ENCODE measurements at places on chromosomes 13 and 19.

DNA sequence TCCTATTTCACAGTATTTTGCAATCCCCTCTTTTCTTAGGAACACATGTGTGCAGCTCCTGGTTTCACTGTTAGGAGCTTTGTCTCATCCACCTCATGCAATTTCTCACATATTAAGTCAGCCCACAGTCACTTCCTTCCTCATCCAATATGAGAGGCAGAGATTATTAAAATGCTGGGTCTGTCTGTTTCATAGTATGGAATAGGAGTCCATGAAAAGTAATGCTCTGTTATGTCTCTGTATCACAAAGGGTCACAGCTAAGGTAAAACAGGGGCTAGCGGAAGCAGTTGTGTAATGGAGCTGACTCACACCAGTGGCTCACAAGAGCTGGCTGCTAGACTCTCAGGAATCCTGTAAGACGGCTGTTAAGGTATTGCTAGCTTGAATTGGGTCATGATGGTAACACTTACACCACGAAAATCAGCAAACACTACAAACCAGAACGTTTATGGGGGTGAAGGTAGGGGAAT is 216.5 kb downstream of the EFNB2 start:
- no peak for DNase-seq

DNA sequence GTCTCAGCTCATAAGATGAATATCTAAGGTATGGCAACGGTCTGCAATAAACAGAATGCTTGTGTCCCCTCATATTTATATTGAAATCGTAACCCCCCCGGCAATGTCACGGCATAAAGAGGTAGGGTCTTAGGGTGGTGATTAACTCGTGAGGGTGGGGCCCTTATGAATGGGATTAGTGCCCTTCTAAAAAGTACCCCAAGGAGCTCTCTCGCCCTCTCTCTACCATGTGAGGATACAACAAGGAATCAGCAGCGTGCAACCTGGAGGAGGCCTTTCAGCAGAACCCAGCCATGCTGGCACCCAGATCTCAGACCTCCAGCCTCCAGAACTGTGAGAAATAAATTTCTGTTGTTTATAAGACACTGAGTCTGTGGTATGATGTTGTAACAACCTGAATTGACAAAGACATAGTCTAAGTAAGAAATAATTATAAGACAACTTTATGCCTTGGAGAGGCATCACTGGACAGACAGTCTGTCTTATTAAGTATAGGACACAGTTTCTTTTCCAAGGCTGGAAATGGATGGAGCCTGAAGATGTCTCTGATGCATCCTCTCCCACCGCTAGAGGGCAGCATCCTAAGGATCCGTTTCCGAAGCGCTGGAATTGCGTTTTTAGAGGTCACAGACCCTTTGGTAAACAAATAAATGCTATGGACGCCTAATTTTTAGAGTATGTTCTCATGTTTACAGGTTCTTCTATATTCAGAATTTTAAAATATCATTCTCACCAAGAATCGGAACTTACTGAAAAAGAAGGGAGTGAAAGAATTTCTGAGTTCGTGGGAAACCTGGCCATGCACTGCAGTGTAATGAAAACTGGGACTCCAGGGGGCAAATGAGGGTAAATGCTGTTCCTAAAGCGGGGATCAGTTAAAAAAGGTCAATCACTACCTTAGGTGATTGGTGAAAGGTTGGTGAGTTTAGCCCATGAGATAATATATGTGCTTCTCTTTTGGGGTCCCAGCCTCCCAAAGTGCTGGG is 13.3 kb upstream of the LEUTX start:
- DNase-seq = no peak

DNA sequence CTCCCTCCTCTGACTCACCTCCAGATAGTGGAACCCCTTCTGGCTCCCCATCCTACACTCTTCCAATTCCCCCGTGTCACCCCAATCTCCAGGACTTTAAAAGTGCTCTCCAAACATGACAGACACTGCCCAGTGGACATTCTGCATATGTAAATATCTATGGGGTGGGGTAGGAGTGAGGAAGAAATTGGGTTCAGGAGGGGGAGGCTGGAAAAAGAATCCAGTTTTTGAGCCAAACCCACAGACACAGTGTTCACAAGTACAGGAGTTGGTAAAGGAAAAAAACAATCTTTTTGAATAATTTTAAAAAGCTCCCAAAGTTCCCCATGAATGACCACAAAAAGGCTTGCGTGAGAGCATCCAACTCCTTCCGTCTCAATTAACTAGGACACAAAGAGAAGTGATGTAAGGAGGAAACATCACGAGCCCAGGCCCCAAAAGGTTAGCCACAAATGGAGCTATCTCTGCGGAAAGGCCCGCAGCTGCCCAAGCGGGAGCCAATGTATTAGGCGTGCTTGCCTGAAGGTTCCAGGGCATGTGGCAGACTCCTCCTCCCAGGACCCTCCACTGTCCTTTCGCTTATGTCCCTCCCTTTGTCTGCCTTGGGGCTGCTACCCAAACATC is 18.0 kb downstream of the ZC3H4 start:
- DNase-seq = peak; percentile 45

GRCh38 chr13:39712626-39713025 is 57.2 kb downstream of the COG6 start:
- no peak for DNase-seq

DNA sequence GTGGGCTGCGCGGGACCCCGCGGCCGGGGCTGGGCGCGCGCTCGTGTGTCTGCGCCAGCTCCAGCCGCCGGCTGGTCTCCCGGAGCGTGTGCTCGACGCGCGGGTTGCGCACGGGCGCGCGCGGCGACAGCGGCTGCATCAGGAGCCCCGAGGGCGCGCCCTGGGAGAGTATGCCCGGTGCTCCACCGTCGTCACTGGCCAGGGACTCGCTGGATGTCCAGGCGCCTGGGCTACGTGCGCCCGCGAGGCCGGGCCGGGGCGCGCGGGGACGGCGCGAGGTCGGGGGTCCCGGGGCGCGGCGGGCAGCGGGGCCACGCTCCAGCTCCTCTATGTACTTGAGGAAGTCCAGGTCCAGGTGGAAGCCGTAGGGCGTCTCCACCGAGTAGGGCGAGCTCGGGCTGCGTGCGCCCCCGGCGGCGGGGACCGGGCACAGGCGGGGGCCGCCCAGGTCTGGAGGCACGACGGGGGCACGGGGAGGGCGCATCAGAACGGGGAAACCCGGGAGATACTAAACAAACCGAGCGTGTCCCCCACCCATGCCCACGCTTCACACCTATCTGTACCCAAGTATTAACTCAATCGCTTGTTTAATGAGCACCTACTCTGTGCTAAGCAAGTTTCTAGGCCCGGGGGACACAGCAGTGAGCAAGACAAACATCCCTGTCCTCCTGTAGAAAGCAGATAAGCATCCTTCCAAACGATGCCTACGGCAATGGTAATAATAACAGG is 7.6 kb downstream of the KANK3 start:
- peak; percentile 45 for DNase-seq

Measured in activated CD4-positive, alpha-beta memory T cell treated with anti-CD3 and anti-CD28 coated beads, Interleukin-2, amount 10 ng/mL, durations not matched to agents 7 days and 5 days (primary cell).